ENCODE measurements at places on chromosomes 2 and 18.

DNA sequence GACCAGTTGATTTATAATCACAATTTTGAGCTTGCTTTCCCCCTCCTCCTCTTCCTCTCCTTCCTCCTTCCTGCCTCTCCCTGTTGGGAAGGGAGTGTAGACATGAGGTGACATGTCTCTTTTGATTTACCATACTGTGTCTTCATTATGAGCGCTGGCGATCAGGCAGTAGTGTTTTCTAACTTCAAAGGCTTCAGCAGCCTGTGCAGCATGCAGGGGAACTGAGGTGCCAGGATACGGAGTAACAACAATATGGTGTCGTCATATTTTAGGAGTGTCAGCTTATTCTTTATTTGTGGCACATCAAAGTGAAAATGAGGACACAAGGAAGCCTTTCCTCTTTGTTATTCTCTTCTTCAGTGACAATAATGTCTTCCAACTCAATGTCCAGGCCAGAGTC, 864.2 kb downstream of the SLC4A3 start:
- DNase-seq = no peak

GRCh38 chr18:76562286-76563122, 67.5 kb upstream of the ZNF516 start:
- DNase-seq = no peak

- no peak for DNase-seq
These were observed 50.2 kb downstream of the CDH2 start for GRCh38 chr18:28126768-28127167.

DNA sequence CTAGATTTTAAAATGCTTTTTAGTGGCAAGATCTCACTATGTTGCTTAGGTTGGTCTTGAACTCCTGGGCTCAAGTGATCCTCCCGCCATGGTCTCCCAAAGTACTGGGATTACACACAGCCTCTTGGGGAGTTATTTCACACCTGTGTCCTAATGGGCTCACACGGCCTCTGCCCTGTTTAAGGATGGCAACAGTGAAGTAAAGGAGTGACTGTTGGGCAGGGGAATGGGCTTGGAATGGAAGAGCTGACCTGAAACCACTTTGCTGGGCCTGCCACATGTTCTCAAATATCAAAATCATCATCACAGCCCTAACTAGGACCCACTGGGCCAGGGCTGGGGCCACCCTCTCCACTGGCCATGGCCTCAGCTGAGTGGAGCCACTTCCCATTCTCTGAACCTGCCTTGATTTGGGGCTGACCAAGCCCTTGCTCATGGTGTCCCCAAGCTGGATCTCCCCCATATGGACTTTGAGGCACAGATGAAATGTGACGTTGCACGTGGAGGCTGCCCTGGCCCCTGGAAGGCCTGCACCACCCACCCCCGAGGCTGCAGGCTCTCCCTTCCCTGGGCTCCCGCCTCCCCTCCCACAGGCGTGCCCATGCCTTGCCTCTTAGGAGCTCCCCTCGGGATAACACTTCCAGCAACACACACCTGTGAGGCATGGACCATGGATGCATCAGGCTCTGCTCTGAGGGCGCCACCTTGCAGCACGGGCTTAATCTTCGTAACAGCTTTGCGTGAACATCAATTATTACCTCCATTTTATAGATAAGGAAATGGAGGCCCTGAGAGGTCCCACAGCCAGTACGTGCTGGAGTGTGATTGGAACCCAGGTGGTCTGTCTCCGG, 71.8 kb upstream of the SMAD7 start:
- no peak for DNase-seq
